ENCODE measurements at places on chromosomes 1 and 21.

GRCh38 chr1:117654493-117655219 lies 48.8 kb downstream of the TENT5C start:
- DNase-seq, result peak; percentile 45

- DNase-seq, result no peak
Observed at GRCh38 chr1:92567211-92567868, 80.6 kb upstream of the GFI1 start.

GRCh38 chr1:33358795-33359503 lies 38.1 kb upstream of the A3GALT2 start:
- DNase-seq, result no peak

GRCh38 chr1:47638240-47638639 lies 200.4 kb downstream of the FOXD2 start:
- DNase-seq, result no peak

GRCh38 chr1:182430263-182431068 lies 19.5 kb upstream of the RGSL1 start:
- DNase-seq, result peak; percentile 62

DNA sequence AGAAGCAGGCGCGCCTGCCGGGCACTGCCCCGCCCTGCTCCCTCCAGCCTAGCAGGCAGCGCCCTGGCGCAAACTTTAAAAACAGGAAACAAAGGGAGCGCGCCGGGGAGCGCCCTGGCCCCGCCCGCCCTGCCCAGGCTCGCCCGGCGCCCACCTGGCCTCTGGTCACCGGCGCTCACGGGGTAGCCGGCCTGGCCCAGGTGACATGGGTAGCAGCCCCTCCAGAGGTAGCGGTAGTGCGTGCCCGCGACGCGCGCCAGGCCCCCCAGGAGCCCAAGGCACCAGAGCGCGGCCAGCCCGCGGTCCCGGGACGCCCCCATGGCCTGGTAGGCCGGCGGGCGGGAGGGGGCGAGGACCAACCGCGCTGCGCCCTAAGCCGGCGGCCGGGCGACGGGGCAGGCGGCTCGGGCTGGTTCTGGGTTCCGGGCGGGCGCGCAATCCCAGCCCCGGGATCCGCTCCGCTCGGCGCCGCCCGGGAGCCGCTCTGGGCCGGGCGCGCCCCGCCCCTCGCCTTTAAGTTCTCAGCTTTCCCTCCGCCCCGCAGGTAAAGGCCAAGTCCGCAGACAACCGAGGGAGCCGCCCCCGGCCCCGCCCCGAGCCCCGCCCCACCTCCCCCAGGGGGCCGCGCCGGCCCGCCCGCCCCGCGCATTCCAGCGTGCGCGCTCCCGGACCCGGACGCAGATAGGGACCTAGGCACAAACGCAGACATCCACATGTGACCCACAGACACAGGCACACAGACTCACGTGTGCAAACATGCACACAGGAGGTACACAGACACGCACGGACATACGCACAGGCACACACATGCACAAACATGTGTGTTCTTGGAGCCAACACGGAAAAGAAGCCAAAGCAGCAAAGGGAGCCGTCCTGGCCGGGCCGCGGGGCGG lies 76.7 kb downstream of the ARHGEF16 start:
- DNase-seq, result peak; percentile 84
